Daoy (cell line): ENCODE measurements at places on chromosomes 7 and 10. TPM values are rescaled to one million over a fixed set of nuclear protein-coding genes. Genes with fewer than 3 reads are reported as not detected.

DNA sequence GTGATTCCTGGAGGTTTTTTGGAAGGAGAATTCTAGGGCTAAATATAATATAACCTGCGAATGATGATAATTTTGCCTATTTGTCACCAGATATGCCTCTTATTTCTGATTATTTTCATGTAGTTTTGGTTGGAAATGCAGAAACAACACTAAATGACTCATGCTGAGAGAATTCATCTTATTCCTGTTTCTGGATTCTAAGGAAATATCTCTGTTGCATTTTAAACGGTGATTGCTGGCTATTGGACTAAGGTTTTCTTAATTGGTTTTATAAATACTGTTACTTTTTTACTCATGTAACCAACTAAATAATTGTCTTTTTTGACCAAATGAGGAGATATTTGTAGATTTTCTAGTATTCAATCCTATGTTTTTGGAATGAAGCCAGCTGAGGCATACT lies 204.9 kb upstream of the NPSR1 start:
- no peak for DNase-seq

GRCh38 chr7:121006711-121007315 lies 18.3 kb downstream of the CPED1 start:
- no peak for DNase-seq

GRCh38 chr10:16891375-16892313 lies 74.4 kb upstream of the RSU1 start:
- DNase-seq, result peak; percentile 73

DNA sequence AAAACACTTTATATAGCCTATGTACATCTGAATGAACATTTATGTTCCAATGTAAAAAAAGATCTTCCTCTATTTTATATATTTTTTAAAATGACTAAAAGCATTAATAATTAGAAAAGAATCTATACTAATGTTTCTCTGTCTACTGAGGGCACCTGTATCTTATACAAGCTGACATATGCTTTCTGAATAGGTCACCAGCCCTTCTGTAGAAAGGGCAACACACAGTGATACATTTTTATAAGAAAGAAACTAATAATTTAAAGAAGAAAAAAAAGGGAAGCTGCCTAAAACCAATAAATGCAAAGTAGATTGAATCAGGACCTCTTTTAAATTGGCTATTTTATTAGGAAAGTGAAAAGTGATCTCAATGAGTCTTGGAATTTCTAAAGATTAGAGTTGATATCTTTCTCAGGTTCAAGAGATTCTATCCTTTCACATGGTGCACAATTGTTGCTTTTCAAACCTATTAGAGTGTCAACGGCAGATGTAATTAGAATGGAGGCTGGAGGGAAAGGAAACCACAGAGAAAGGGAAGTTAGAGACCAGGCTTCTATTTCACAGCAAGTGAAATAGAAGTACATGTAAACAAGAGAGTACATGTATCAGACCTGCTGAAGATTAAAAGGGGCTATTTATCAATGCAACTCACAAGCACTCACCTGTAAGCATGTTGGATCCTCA lies 6.3 kb downstream of the MTPN start:
- DNase-seq, result no peak

DNA sequence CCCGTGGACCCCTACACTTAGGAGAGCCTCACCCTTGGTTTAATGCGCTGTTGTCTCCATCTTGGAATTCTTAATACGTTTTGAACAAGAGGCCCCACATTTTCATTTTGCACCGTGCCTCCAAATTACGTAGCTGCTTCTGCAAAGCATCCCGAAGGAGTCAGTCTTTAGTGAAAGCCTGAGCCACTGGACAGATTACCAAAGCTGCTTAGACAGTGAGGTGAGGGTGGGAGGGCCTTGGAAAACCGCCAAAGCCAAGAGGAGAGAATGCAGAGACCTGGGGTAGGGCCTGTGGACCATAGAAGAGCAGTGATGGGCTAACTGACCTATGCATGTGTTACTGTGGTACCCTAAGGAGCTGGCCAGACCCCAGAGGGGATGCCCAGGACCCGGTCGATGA lies 4.2 kb upstream of the TCAF1 start:
- no peak for DNase-seq

Gene SYT15B
- total RNA-seq, result 0.09 TPM in 1 of 2 replicates, not detected in the other

Gene PNLIPRP2
- not detected in 2 replicates for total RNA-seq

Gene NFKB2
- total RNA-seq, result 44.0 and 47.3 TPM in 2 replicates

Gene FAM25G
- not detected in 2 replicates for total RNA-seq
